ENCODE measurements at places on chromosomes 7 and 10.

DNA sequence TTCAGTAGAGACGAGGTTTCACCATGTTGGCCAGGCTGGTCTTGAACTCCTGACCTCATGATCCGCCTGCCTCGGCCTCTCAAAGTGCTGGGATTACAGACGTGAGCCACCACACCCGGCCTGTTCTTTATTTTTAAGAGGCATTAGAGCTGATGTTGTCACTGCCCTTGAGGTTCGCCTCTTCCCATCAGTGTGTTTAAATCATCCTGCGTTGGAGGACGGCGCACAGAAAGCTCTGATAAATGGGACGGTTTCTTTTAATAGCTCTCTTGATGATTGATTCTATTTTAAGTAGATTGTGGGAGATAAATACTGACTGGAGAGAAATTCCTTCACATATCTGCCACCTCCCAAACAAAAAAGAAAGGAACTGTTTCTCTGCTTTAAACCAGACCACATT is 29.0 kb downstream of the UPP1 start:
- no peak for DNase-seq

GRCh38 chr7:64886956-64887545 is 16.0 kb upstream of the ZNF273 start:
- no peak for DNase-seq

GRCh38 chr10:123634221-123634620 is 31.9 kb upstream of the GPR26 start:
- no peak for DNase-seq

- no peak for DNase-seq
Observed at GRCh38 chr10:22580711-22581110, 133.7 kb downstream of the PIP4K2A start.

Measured in GM19239 (cell line).